ENCODE measurements at places on chromosomes 11 and 22.

DNA sequence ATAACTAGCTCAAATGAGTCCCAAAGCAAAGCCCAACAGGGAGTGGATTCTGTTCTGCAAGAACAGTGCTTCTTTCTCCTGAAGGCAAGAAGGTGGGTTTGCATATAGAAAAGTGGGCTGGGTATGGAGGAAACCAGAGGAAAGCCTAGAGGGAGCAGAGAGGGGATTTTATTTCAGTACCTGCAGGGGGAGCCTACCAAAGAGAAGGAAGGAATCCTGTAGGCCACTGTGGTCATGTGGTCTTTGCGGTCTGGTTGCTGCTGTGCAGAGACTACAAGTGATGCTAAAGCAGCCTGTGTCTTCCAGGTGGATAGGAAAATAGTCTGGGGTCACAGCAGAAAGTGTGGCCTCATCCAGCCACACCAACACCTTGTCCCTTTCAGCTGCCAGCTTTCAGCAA is 33.2 kb upstream of the ZBTB16 start:
- peak; percentile 2 for DNase-seq

GRCh38 chr11:112318661-112319060 is 58.0 kb upstream of the PLET1 start:
- no peak for DNase-seq

DNA sequence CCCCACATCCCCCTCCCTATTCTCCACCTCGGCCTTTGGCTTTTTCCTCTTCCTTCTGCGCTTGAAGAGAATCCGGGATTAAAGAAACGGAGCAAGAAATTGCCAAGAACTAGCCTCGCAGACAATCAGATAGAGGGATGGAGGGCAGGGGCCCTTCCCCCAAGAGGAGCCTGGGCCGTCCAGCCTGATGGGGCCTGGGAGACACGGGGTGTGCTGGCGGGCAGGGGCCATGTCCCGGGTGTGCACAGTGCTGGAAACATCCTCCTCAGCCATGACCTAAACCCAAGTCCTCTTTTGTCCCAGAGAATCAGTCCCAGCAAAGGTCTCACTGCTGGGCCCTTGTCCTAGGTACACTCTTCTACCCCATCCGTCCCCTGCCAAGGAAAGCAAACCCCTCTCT is 47.7 kb upstream of the LMO1 start:
- no peak for DNase-seq

GRCh38 chr11:45655347-45655756 is 10.1 kb downstream of the CHST1 start:
- DNase-seq: peak; percentile 61

- no peak for DNase-seq
These were observed 28.1 kb upstream of the CREB3L1 start for GRCh38 chr11:46249103-46249937.

GRCh38 chr11:120746376-120746775 is 234.8 kb downstream of the GRIK4 start:
- DNase-seq: no peak

DNA sequence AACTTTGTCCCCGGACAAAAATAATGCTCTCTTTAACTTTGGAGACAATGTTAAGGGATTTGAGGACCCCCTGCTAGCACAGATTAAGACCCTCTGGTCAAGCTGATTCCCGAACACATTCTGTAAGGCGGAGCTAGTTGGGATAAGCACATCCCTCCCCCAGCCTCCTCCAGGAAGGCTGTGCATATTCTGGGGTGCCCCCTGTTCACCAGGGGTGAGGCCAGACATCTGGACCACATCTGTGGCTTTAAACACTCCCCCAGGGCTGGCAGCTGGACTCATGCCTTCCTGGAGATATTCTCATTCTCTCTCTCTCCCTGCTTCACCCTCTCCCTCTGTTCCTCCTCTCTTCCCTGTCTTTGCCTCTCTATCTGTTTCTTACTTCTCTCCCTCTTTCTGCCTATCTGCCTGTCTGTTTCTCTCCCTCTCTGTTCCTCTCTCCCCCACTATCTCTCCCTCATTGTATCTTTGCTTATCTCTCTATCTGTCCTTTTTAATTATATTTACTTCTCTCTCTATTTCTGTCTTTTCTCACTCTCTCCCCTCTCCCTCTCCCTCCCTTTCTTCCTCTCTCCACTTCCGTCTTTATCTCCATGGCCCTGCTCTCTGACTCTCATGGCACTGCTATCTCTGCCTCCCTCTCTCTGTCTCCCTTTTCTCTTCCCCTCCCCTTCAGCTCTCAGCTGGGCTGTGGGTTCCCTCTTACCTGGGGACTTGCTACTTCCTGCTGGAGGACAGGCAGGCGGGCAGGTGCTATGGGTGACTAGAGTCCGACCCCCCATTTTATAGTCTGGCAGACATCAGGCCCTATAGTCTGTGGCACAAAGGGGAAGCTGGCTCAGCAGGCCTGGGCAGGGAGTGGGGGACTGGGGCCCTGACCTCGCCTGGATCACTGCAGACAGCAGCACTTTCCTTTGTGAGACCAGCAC is at the start of gene CRYBB1:
Gene CRYBB1, minus strand, starts transcription at position 757 of the 929 bp plus-strand sequence. CDS start 1,708 bp downstream, outside the sequence.
- no peak for DNase-seq

Measured in stimulated activated CD4-positive, alpha-beta T cell treated with anti-CD3 and anti-CD28 coated beads, Interleukin-1b, Interleukin-23, amount 100 ng/mL, for 48 hours (primary cell).